ENCODE measurements at places on chromosomes 7 and 10. TPM values are rescaled to one million over a fixed set of nuclear protein-coding genes. Genes with fewer than 3 reads are reported as not detected.

The ZEB1 gene
- total RNA-seq: 100 TPM

The AMPH gene
- total RNA-seq: 37.0 TPM

The USP6NL gene
- 26.1 TPM for total RNA-seq

The TMEM229A gene
- not detected for total RNA-seq

DNA sequence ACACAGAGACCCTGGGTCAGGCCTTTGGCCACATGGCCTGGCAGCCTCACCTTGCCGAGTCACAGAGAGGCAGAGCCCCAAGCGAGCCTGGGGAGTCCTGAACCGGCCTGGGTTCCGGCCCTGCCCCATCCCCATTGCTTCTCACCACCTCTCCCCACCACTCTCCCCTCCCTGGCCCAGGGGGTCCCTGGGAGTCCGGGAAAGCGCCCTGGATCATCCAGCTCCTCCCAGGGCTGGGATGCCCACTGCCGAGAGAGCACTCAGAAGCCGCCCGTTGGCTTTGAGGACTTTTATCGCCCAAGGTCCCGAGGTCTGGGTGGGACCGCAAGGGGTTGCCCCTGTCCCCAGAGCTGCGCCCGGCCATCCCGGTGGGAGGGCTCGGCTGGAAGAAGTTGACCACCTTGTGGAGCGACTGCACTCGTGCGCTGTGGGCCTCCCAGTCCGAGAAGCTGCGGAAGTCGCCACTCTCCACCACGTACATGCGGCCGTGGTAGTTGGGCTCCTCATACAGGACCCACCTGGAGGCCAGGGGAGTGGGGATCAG is 8.1 kb downstream of the CRYGN start:
- DNase-seq: no peak

GRCh38 chr10:62812672-62813439 is 3.3 kb downstream of the EGR2 start:
- no peak for DNase-seq

- DNase-seq: no peak
Observed at GRCh38 chr7:16422917-16423316, 1.6 kb upstream of the CRPPA start.

DNA sequence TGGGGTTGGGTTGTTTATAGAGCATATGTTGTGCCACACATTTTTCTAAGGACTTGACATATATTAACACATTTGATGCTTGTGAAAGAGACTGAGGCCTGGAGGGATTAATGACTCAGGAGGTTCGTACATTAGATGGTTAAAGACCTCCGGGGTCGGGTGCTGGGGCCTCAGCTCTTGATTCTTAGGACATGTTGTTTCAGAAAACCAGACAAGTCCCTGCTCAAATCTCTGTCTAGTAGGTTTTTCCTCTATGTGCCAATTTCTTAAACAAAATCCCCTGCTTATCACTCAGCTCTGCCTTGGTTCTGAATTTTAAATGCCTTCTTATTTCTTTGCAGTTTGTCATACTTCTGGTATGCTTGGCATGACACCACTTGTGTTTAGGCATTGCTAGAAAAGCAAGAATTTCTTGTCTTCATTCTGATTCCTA is 5.8 kb downstream of the UPP1 start:
- DNase-seq: no peak

GRCh38 chr7:99267841-99268576 is 4.6 kb upstream of the MYH16 start:
- DNase-seq: no peak

DNA sequence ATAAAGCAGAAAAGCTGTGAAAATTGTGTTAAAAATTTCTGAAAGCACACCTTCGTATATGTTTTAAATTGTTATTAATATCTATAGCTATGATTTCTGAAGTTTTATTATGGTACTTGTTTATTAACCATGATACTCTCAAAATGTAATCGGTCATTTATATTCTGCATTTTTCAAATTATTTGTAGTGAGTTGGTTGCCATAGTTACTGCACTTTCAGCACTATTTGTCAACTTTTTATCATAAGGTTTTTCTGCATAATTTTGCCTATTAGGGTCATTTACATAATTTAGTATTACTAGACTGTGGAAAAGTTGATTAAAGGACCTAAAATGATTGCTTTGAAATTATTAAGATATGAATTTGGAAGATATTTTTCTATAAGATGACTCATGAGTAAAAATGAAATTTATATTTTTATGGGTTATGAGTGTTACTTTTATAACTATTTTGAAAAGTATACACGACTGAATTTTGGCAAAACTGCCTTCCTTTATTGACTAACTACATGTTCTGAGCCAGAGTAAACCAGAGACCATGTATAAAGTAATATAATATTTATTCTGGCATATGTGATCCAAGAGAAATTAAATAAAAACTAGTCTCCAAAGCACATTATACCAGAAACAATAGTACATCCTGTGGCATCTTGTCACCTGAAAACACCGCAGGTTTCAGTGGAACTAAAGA is 7.9 kb upstream of the AGR2 start:
- no peak for DNase-seq

DNA sequence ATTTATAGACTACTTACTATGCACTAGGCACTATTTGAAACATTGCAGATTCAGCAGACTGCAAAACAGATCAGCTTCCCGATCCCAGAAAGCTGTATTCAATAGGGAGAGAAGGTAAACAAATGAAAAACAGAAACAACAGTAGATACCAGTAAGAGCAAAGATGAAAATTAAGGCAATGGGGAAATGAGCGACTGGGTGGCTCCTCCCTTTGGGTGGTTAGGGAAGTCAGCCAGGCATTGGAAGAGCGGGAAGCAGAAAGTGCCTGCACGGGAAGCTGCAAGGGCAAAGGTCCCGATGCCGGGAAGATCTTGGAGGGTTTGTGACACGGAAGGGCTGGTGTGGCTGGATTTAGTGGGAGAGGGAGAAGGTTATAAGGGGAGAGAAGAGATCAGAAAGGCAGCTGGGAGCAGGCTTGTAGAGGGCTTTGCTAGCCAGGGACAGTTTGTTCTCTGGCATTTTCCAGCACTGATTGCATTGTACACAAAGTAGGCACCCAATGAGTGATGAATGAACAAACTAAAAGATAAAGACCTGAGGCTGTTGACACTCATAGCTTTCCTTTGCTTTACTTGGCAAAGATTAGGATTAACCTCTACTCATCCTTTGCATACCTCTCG is 67.8 kb downstream of the NAMPT start:
- peak; percentile 18 for DNase-seq

GRCh38 chr7:51239691-51240090 is 76.9 kb downstream of the COBL start:
- no peak for DNase-seq

DNA sequence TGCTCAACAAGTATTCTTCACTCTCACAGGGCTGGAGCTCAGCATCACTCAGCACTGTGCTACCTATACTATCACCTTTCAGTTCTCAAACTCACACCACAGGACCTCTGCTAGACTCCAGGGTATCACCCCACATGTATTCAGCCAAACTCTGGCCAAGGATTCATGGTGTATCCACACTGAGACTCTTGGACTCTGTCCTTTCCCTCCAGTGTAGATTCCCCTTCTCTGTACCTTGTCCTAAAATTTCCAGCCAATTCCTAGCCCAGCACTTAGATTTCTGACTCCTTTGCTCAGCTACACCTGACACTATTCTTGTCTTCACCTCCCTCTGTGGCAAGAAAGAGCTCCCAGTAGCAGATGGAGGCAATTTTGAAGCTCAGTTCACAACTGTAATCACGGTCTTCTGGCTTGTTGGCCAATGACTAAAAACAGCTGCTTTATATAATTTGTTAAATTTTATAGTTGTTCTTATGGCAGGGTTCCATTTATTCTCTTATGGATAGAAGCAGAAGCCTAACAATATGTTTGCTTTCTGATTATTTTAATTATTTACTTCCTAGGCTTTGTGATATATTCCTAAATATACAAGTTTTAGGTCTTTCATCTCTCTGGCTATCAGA is 258.8 kb downstream of the THSD7A start:
- DNase-seq: no peak
